Nephron progenitor cell (in vitro differentiated cells): ENCODE measurements at places on chromosomes 2 and 18.

DNA sequence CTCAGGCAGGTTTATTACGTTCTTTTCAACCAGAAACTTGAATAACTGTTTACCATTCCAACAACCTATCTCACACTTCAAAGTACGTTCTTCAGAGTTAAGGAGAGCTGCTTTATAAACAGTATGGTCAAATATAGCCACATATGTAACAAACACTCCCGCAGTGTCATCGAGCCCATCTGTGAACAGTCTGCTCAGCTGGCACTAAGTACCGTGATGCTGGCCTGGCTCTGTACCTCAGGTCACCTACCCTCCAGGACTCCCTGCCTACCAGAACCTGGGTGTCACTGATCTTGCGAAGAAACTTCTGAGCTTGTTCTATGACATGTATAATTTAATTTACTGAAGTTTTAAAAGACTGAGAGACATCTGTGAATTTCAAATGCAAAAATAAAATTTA, 71.4 kb downstream of the SEPTIN10 start:
- DNase-seq: no peak

DNA sequence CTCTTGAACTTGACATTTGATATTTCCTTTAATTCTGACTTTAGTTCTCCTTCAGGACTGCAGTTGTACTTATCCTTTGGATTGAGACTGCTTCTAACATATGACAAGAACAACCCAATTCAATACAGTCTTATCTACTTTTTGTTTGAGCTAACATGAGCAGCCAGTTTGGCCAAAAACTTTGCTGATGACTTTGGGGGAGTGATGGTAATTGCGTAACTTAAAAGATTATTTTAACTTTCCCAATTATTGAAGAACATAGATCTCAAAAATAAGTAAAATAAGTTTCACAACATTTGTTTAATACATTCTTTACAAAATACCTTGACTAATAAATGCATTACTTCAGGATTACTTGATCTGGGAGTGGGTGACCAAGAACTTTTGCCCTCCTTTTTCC, 1311.1 kb upstream of the NRXN1 start:
- no peak for DNase-seq

GRCh38 chr2:156339110-156339847, 6.8 kb upstream of the NR4A2 start:
- no peak for DNase-seq

DNA sequence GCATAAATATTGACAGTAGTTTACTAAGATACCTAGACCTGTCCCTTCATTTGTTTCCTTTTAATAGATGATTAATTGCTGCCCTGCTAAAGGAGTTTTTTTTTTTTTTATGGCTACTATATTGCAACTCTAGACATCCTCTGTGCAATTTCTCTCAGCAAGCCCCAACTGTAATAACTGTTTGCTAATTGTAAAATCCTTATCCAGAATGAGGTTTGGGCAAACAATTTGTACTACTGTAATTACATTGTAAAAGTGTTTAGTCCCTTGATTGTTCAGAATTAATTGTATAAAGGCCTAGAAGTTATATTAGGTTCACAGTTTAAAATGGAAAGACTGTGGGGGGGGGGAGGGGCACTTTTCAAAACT, 3.7 kb upstream of the MEIS1 start:
- DNase-seq: no peak
